ENCODE measurements at places on chromosomes 1 and 21.

DNA sequence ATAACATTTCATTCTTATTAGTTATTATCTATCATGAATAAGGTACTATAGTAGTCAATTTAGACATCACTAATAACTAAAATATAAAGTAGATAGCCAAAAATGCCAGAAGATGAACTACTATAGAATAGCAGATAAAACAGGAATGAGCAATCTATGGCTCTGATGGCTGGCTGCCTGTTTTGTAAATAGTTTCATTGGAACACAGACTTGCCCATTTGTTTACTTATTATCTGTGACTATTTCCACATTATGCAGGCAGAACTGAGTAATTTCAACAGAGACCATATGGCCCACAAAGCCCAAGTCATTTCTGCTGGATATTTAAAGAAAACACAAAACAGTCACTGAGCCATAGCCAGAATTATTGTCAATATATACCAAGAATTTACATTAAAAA, 222.1 kb downstream of the COL24A1 start:
- no peak for DNase-seq

DNA sequence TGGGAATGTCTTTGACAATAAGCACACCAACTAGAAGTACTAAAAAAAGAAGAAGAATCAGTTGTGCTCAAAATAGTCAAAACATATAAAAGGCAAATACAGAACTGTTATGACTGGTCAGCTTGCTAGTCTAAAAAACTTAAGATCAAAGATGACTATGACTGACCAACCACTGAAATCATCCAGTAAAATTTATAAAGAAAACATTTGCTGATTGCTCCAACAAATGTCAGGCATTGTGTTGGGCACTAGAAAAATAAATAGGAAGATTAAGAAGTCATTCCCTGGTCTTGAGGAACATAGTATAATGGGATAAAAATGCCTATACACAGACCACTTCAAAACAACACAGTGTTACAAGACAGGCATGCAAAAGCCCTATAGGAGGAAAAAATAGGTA, 9.3 kb upstream of the ANGPTL3 start:
- DNase-seq = no peak

GRCh38 chr1:108747898-108748297, 1.4 kb downstream of the STXBP3 start:
- no peak for DNase-seq

GRCh38 chr1:170727963-170728362, 64.0 kb downstream of the PRRX1 start:
- no peak for DNase-seq

- DNase-seq = no peak
Measured at GRCh38 chr21:35244514-35244913, 195.4 kb upstream of the RUNX1 start.

GRCh38 chr1:196933531-196934189, 9.9 kb upstream of the CFHR2 start:
- DNase-seq = no peak

DNA sequence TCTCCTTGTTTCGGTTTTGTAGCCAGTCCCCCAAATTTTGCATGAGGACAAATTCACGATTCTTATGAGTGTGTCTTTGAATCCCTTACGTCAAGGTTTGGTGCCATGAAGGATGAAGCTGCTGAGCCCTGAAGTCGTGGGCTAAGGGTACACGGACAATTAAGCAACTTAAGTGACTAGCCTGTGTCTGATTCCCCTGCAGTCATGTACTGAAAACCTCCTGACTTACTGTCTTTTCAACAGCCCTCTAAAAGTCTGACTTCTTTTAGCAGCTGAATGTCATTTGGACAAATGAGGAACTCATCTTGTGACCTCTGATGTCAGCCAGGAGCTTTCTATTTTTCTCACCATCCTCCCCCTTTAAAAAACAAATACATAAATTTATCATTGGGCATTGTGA, 27.1 kb upstream of the C1orf105 start:
- DNase-seq = no peak

DNA sequence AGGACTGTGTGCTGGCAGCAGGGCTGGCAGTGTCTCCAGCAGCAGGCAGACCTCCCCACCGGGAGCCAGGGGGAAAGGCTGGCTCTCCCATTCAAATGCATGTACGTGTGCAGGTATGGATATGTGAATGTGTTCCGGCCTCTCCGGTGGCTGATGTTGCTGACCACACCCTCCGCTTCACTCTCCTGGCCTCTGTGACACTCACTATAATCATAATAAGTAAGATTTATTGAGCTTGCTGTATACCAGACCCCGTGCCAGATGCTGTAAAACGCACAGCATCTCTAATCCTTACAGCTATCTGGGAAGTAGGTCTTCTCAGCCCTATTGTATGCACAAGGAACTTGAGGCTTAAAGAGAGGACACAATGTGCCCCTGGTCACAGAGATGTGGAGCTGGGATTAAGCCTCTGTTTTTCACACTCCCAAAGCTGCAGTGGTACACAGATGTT, 20.5 kb upstream of the ARTN start:
- no peak for DNase-seq

DNA sequence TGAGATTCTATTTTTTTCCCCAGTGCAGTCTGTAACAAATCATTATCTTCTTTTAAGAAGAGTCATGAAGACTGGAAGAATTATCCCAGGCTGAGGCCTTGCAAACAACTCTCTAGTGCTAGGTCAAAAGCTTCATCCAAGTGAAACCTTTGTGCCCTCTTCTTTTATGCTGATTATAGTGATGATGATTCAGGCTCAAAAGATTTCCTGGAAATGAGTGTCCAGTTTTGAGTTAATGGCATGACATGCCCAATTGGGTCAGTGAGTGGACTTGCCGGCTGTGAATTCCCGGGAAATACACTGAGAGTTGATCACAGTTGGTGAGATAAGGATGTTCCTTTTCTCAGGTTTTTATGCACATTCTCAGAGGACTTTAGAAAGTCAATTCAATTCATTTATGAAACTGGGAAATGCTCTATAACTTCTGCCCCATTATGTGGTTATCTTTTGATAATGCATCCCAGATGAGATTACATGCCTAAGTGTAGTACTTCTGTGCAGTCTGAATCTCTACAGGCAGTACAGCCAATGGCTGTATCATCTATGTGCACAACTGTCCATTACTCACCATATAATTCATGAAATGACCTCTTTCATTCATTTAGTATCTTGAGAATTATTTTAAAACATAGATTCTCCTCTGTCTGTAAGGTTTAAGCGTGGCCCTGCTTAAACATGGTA, 66.2 kb downstream of the S1PR1 start:
- DNase-seq = no peak

DNA sequence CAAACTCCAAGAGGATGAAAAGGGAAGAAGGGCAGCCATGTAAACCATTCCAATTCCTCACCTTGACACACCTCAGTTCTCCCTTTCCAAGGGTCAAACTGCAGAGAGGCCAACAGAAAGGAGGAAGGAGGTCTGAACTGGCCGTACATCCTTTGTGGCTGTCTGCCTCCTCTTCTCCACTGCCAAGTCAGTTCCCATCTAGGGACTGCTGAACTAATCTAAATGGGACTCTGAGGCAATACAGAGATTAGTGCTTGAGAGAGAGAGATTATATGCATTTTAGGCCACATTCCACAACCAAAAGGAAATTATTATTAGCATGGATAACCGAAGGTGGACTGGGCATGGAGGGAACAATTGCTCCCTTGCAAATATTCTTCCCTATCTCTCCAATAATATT, 2.7 kb downstream of the ARHGEF11 start:
- no peak for DNase-seq

DNA sequence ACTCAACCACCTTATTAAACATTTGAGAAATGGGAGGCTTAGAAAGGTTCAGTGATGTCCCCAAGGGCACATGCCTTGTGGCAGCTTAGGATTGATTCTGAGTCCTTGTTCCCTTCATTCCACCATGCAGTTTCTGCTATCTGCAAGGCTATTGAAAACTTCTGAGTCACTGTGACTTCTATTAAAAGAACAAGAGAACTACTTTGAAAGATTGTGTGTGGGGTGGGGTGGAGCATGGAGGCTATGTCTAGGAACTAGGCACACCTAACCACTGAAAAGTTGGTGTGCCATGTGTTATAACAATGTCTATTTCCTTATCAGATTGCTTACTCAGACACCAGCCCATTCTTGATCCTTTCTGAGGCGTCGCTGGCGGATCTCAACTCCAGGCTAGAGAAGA, 10.8 kb downstream of the MTARC1 start:
- DNase-seq = no peak

DNA sequence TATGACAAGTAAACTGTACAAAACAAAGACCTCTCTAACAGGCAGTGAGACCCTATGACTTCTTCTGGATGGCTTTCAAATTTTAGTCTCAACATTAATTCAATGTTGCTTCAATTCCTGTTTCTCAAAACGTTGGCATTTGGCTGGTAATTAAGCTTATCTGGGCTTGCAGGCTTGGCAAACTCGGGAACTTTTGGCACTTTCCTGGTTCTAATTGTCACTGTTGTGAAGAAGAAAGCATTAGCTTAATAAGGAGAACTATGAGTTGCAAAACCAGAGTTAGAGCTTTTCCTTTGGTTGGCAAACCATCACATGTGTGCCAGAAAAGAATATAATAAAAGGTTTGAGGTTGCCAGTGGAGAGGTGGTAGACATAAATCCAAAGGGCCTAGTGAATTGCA, 698.3 kb downstream of the LRRIQ3 start:
- DNase-seq = no peak

GRCh38 chr1:37945743-37946702, 830 bp downstream of the INPP5B start:
- DNase-seq = no peak

GRCh38 chr1:23904748-23905357, 8.3 kb downstream of the CNR2 start:
- no peak for DNase-seq

- DNase-seq = no peak
Measured at GRCh38 chr21:17796037-17796403, 23.1 kb downstream of the C21orf91 start.

DNA sequence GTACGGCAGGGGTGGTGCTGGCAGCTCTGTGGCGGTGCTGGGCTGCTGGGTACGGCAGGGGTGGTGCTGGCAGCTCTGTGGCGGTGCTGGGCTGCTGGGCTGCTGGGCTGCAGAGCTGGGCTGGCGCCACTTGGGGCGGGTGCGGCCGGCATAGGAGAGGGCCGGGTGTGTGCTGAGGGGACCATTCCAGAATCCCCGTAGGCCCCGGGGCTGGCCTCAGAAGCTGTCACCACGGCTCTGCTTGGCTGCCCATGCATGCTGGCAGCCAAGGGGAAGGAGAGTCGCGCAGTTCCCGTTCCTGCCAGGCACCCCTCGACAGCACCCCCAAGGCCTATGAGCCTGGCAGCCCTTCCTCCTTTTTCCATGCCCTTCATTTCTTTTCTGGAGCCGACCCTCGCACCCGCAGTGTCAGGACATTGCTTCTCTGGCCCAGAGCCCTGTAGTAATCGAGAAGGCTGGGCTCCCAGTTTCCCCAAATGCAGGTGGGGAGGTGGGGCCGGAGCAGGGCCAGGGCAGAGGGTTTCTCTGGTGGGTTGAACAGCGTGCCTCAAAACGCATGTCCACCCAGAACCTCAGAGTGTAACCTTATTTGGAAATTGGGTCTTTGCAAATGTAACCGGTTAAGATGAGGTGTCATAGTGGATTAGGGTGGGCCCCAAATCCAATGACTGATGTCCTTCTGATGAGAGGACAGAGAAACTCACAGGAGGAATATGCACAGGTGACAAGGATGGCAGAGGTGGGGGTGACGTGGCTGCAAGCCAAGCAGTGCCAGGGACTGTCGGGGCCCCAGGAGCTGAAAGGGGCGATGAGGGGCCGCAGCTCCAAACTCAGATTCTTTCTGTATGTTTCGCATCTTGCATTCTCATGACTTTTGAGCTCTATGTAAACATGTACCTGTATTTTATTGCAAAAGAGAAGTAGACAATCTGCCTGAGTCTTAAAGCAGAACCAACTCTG, 71.0 kb upstream of the ACTRT2 start:
- no peak for DNase-seq

- no peak for DNase-seq
Measured at GRCh38 chr1:41345434-41346075, 15.7 kb upstream of the FOXO6 start.

DNA sequence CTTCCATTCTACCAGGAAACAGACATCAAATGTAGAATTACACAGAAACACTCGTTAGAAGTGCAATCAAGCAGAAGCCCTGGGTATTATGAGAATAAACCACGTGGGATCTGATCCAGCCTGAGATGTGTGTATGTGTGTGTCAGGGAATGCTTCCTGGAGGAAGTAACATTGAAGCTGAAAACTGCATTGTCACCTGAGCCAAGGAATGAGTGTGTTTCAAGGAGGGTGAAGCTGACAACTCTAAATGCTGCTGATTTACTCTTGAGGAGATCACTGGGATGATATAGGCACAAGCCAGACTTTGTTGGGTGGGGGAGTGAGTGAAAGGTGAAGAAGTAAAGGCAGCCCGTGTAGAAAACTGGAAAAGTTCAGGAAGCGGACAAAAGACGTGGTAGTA, 27.6 kb downstream of the FAAH start:
- no peak for DNase-seq

- no peak for DNase-seq
Measured at GRCh38 chr1:212366901-212367300, 47.8 kb downstream of the PACC1 start.

DNA sequence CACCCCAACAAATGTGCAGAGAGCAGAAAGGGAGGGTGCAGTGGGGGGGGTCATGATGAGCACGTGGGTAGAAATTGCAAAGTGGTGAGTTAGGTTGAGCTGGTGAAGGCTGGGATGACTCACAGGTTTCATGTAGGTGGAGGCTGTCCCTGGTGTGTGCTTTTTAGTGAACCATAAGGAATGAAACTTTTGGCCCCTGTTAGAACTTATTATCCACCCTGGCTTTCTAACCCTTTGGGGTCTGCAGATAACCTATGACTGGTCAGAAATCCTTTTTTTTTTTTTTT, 46.9 kb downstream of the DOP1B start:
- DNase-seq = no peak

DNA sequence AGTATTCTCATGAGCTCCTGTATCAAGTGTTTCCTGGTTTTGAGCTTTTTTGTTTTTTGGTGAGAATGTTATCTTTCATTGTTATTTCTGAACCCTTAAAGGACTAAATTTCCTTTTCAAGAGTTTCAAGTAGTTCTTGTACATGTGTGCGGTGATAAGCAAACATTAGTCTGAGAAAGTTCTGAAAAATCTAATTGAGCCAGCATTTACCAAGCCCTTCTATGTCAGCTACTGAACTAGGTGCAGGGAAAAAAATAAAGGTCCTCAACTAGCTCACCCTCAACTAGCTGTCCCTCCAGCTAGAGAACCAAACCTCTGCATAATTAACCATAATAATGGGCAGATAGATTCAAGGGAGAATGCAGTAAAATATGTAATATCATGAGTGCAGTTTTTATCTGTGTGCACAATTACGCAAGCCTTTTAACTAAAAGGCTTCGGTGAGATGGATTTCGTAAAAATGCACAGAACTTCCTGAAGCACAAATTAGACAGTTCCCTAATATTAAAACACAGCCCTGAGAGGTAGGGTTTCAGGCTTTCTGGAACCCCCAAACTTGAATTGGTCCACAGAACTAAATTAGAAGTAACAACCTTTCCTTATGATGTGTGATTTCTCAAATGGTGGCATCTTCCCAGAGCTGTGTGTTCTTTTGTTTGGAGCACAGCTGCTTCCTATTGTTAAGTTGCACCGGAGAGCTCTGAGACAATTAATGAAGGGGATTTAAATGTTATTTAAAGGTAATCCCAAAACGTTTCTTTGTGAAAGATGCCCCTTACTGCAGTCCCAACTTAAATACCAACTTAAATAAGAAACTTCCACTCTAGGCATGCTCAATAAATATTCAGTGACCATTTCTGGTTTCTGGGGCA, 165.8 kb downstream of the NFIA start:
- DNase-seq = no peak

GRCh38 chr1:210726621-210727020, 397.9 kb downstream of the HHAT start:
- DNase-seq = no peak
